ENCODE measurements at places on chromosomes 4 and X.

DNA sequence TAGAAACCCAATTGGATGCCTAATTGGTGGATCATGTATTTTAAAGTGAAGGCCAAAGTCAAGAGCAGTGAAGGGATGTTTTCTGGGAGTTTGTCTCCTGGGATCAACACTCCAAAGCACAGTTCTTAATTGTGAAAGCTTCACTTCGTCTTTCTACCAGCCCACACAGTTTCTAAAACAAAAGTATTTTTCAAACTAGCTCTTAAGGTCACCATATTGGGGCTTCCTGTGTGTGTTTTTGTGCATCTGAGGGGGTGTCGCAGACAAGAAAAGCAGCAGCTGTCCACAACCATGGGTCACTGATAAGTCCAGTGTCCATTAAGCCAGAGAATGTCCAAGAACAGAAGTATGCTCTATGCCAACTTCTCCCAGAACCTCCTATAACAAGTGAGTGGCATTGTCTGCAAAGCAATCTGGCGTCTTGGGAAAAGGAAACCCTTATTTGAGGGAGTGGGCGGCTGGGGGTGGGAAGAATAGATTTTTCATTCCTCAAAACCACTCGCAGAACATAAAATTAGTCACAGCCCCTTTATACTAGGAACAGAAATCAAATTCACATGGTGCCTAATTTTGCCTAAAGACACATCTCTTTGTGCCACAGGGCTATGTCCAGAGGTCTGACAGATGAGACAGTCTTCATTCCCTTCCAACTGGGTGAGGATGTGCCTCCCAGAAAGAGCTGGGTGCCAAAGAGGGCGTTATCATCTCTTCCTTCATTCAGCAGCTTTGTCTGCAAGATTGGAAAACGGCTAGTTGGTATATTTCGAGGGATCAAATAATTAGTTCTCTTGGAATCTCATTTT is 610.4 kb downstream of the BCOR start:
- DNase-seq = no peak

GRCh38 chr4:138111462-138112000 is 130.6 kb downstream of the SLC7A11 start:
- no peak for DNase-seq

- no peak for DNase-seq
Measured at GRCh38 chr4:2846172-2846571, 2.5 kb downstream of the ADD1 start.

GRCh38 chrX:113933931-113934330 is 650.0 kb upstream of the HTR2C start:
- no peak for DNase-seq

- no peak for DNase-seq
Measured at GRCh38 chr4:104235967-104236366, 258.7 kb downstream of the CXXC4 start.

- no peak for DNase-seq
Measured at GRCh38 chr4:89283226-89284009, 24.2 kb downstream of the GPRIN3 start.

DNA sequence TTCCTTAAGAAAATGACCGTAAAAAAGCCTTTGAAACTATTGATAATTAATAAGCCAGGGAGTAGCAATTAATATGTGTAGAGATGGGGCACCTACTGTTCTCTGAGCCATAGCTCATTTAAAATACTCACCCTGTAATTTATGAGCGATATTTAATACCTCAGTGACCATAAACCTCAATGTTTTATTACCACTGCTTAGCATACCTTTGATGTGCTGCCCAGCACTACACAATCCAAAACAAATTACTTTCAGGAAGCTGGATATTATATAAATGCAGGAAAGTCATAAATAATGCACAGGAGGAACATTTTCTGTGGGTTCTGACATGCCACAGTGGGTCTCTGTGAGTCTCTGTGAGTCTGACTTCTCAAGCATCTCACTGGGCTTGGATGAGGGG is 166.1 kb upstream of the RPL34 start:
- peak; percentile 59 for DNase-seq

DNA sequence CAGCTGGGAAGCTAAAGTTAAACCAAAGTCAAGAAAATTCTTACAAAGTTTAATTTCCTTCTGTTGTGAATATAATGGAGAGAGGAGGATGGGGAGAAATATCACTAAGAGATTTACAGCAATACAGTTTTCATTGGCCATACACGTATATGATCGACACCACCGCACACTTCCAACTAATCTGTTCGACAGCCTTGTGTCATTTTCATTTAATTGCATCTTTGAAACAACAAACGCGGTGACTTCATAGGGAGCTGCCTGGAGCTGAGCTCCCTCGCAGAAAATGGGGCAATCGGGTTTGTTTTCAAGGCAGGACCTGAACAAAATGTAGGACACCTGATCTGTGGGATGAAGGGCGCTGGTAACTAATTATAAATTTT is 1.3 kb downstream of the PTPN13 start:
- peak; percentile 54 for DNase-seq

- DNase-seq = no peak
Measured at GRCh38 chr4:38013461-38014366, 53.5 kb downstream of the PTTG2 start.

DNA sequence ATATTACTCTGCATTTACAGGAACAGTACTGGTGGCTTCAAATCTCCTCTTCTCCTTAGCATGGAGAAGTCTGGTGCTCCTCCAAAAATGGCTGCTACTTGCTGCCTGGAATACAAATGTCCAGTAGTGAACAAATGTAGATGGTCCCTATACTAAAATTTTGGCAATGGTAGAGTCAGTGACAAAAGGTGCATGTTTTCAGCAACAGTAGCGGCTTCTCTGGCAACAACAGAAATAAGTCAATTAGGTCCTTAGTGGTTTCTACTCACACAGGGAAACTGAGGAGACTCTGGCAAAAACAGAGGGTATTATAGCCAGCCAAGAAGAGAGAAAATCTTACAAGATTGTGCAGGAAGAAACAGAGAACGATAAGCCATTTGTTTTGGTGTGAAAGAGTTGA is 1368.4 kb upstream of the ADGRL3 start:
- DNase-seq = no peak

DNA sequence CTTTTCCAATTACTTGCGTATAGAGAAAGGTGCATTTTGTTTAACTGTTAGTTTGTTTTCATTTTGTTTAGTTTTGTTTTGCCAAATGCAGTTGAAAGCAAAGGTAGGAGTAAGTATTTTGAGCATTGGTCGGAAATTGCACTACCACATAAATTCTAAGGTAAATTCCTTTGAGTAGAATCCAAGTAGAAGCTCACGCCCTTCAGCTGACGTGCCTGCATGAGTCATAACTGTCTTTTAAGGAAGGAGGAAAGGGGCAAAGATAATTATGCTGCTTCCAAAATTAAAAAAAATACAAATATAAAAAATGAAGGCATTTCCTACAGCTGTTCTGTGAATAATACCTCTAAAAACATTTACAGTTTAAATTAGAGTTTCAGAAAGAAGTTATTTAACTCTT is 110.2 kb upstream of the MYOZ2 start:
- no peak for DNase-seq

DNA sequence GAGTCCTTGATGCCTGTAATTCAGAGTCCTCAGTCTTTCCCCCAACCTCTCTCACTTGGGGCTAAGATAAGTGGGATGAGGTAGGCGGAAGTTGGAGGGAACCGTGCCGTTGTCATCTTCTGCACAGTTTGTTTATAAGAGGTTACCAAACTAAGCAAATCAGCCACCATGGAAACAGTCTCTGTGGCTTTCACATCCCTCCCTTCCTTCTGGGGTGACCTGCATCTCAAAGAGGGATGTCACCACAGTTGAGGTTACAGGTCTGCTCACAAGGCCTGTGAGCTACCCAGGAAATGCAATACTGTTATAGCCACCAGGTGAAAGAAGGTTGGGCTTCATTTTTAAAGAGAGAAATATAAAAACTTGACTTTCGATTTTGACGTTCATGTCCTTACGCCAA is 26.3 kb downstream of the RTL5 start:
- no peak for DNase-seq
